Activated T-cell treated with anti-CD3 and anti-CD28 coated beads for 4 hours (primary cell): ENCODE measurements at places on chromosomes 3 and 15.

- no peak for DNase-seq
These were observed 40.5 kb upstream of the ARPP21 start for GRCh38 chr3:35598804-35599203.

DNA sequence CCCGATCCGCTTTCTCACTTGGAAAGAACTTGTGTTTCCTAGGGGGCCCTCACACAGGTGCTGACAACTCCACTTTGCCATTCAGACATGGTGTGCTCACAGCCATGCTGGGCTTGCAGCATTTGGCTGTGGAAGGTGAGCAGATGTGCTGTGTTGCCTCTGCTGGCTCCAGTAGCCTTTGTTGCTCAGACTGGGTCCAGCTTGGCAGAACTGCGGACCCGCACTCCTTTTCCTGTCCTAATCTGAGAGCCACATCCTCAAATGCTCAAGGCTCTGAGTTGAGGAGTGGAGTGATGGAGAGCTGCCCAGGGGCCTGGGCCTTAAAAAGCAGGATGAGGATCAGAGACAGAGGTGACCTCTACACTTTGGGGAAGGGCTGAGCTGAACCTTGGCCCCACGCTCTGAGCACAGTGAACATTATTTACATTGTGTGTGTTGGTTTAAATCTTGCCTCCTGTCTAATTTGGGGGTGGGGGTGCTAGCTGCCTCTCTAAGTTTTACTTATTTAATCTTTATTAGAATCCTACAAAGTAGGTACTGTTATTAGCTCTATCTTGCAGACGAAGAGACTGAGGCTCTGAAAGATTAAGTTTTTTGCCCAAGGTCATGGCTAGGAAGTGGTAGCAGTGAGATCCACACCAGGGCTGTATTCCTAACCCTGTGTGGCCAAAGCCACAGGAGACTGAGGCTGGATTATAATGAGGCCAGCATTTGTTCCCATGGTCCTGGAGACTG lies 17.2 kb downstream of the ACOX2 start:
- DNase-seq = no peak

DNA sequence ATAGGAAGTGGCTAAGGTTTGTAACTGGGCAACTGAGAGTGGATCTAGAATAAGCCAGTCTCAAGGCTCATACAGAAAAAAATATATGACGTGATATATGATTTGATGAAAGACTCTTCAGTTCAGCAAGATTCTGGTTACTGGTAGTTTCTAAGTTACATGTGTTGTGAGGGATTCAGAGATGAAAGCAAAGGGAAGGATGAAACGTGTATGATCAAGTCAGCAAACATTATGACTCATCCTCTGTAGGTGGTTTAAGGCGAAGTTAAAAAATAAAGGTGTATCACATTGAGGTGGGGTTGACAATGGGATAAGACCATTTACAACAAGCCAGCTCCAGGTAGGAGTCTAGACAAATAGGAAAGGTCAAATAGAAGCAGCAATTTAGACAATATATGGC lies 16.2 kb downstream of the TERC start:
- no peak for DNase-seq

DNA sequence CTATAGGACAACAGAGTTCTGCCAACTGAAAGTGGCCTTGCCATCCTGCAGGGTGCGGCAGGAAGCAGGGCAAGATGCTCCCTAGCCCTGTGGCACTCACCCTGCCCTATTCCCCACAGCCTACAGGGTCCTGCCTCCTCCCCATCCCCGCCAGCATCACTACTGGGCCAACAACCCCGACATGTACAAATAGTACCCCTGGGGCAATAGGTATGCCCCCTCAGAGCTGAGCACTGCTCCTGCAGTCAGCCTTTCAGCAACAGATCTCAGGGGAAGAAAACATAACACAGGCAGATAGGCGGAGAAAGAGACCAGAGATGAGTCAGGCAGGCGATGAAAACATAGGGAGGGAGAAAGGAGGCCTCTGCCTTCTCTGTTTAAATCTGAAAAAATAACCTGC lies 74.7 kb downstream of the XXYLT1 start:
- no peak for DNase-seq

DNA sequence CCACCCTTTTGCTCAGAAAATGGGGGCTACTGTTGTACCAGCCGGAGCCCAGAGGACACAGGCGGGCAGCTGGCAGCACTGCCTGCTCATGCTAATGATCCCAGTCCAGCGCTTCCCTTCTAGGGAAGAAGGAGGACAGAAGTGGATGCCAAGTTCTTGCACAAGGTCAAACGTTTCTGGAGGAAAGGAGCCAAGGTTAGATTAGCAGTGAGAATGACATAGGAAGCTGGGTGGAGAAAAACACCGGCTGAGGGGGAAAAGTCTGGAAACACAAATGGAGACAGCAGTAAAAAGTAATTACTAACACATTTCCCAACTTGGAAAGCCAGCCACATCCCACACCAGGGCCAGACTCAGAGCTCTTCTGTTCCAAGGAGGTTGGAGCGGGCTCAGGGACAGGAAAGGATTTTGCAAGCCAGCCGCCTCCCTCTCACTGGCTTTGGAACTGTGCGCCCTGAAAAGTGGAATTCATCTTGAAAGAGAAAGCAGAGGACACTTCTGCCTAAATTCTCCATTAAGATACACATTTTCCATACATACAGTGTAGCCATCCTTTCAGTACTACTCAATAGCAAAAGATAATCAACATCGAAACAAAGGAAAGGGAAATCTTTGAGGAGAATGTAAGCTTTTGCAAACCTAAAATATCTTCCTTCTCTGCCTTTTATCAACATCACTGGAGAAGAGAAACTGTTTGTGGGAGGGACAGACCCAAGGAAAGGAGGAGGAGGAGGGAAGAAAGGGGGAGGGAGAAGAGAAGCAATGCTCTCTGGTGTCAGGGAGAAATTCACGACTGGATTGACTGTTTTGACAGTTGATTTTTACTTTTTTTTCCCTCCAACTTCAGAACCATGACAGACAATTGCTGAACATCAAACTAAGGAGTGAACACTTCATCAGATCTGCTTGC lies 133.6 kb downstream of the CD47 start:
- DNase-seq = no peak
